ENCODE measurements at places on chromosomes 3 and 15. TPM values are rescaled to one million over a fixed set of nuclear protein-coding genes. Genes with fewer than 3 reads are reported as not detected.

- no peak for DNase-seq
These were observed 50.9 kb downstream of the EMC4 start for GRCh38 chr15:34275721-34276120.

GRCh38 chr15:84631706-84632272 lies 22.3 kb downstream of the WDR73 start:
- no peak for DNase-seq

- no peak for DNase-seq
These were observed 150.5 kb downstream of the RSRC1 start for GRCh38 chr3:158260392-158260791.

GRCh38 chr3:128489674-128489926 lies 3.4 kb downstream of the GATA2 start:
- no peak for DNase-seq

- no peak for DNase-seq
These were observed 1294.1 kb downstream of the NSUN3 start for GRCh38 chr3:95356764-95357501.

DNA sequence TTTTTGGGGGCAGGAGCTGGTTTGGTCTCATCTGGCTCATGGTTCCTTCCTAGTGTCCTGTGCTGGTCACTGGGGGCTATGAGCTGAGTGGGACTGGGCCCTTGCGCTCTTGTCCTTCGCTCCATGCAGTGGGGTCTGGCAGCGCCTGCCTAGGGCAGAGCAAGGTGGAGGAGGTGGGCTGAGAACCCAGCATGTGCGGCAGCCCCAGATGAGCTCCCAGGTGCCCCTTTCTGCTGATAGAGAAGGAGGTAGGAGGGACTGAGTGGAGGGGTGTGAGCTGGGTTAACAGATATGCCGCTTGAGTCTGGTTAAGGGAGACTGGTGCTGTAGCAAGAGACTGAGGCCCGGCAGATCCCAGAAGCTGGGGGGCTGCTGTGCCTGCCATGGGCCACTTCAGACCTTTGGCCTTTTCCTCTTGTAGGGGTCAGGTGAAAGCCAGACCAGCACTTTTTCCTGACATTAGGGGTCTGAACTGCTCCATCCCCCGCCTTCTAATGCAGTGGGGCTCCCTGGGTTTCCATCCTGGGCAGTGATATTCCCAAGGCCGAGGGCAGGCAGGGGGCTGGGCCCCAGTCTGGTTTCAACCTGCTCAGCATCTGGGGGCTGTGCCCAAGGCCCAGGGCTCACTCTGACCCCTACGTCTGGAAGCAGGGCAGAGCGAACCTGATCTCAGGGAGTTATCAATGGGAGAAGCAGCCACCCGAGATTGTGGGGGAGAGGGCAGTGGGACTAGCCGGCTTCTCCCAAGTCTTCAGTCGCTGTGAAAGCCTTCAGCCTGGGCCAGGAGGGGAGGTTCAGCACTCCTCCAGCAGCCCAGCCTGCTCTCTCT lies 62.9 kb upstream of the PRR23C start:
- no peak for DNase-seq

DNA sequence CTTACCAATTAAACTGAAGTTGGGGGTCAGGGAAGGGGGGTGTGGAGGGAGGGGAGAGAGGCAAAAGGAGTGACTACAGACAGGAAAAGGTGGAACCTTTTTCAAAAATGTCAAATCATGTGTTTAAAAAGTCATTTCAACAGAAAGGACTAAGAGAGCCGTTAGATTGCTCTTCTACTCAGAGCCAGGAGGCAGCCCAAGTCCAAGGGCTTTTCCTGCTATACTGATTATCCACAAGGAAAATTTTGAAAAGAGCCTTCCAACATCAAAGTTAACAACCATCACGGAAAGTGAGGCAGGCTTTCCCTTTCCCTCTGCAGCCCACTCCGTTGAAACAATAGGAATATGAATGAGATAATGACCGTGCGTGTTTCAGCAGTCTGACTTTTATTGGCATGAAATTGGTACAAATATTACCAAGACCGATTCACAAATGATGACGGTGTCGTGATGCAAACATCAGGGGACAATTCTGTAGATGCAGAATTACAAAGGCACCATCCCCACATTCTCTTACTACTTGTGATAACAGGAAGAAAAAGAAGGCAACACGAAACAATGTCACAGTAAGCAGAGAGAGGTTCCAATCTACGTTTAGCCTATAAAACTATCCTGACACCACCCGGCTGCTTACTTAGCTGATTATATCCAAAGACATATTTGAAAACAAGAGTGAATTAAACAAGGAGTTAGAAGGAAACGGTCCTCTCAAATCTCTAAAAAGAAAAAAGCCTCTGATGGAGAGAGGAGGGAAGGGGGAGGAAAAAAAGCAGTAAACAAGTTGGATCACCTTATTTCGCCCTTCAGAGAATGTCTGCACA lies 453.7 kb downstream of the FOXP1 start:
- DNase-seq, result peak; percentile 55

DNA sequence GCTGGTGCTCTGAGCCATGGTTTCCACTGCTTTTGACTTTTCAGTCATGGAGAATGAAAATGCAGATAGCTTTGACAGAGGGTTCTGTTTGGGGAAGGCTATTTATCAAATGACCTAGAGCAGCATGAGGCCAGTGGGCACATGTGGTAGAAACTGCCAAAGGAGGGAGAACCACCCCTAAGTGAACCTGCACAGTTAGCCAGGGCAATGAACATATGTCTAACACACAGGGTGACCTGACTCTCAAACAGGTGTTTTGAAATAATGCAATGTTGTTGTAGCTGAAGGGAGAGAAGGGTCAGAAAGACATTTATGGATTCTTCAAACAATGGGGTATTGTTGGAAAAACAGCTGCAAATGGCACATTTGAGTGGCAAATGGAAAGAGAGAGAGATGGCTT lies 174.4 kb upstream of the FAM3D start:
- DNase-seq, result no peak

DNA sequence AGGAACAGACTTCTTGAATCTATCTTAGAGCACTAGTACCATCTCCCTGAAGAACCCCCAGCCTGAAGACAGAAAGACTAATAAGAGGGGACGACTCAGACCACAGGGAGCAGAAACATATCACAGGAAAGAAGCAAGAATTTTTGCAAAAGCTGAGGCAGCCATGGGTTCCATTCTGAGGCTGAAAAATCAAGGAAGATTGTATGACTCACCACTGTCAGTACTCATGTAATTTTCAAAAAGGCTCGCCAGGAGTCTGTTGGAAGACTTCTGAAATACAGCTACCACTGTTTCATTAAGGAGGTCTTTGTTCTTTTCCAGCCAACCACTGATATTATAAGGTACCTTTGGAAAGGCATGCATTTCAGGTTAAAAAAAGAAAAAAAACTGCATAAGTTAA lies 47.5 kb downstream of the MYH15 start:
- DNase-seq, result no peak

DNA sequence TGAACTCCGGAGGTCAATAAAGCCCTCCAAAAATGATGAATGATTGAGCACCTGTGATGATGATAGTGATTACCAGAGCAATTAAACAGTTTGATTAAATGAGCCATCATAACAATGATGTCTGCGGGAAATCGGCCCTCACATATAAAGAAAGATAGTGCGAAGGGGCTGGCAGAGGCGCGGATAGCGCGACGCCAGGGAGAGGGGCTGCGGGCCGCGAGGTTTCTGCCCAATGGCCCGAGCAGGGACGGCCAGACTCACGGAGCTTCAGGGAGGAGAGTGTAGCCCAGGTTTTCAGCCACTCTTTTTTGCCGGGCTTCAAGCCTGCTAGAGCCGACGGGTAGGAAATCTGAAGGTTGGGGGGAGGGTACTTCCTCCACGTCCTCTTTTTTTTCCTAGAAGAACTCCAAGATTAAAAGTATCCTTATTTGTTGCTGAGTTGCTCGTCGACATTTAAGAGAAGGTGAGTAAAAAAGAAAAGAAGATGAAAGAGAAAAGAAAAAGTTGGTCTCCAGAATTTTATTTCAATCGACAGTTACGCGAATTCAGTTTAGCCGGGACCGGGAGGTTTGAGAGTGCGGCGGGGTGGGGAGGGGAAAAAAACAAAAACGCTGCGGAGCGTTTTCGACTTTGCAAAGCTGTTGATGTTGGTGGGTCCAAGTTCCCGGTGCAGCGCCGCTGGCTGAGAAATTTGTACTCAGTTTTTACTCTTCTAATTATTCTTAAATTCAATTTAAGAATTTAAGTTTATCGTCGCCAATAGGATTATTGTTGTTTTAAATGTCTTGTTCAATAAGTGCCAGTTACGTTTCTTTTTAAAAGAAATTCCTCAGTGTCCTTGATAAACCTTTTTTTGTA lies 2.2 kb upstream of the MEIS2 start:
- DNase-seq, result no peak

GRCh38 chr3:99400352-99400751 lies 238.0 kb upstream of the COL8A1 start:
- DNase-seq, result no peak

Gene ROPN1
- not detected for total RNA-seq

DNA sequence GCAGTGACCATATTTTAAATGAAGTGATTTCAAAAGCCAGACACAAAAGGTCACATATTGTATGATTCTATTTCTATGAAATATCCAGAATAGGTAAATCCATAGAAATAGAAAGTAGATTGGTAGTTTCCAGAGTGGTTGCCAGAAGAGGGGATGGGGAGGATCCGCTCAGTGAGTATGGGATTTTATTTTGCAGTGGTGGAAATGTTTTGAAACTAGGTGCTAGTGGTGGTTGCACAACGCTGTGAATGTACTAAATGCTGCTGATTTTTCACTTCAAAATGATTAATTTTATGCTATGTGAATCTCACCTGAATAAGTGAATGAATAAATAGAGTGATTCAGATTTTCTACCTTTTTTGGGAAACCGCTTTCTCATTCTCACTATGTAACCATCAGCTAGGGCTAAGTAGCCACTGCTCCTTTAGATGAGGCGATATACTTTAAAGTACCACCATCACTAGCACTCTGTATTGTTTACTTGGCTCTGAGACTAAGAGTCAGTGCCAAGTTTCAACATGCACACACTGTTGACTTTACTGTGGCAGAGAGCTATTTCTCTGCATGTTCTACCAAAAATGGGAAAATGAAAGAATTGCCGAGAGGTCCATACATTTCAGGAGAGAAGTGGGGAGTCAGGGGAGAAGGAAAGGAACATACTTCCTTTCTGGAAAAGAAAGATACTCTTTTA lies 90.7 kb upstream of the GOLIM4 start:
- DNase-seq, result no peak

Gene SLC22A13
- not detected for total RNA-seq

DNA sequence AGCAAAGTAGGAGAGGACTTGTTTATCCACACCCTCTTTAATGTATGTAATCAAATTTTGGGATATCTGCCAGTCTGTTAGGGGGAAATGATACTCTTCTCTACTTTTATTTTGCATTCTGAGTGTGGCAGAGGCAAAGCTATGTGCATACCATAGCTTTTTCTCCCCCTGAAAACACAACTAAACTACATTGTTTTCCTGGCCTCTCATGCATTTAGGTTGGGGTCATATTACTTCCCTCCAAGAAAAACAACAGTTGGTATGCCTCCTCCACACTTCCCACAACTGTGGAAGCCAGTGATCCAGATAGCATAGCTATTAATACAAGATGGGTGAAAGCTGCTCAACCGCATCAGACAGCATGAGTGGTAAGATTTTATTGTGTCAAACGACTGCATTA lies 6.9 kb downstream of the RPL15 start:
- DNase-seq, result no peak

DNA sequence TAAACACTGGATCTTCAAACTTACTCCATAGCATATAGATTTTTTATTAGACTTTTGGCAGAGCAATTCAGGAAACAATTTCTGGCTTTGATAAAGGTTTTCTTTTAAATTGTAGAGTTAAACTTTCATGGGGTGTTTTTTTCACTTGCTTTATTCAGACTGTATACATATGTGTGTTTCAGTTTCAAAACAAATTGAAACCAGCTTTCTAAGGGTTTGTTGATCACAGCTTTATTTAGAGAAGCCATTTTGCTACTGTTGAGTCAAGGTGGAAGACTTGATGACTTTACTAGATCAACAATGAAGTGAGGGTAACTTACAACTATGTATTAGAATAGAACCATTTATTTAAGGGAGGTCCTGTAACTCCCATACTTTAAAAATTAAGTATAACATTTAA lies 6.2 kb downstream of the UBE2E1 start:
- DNase-seq, result no peak

DNA sequence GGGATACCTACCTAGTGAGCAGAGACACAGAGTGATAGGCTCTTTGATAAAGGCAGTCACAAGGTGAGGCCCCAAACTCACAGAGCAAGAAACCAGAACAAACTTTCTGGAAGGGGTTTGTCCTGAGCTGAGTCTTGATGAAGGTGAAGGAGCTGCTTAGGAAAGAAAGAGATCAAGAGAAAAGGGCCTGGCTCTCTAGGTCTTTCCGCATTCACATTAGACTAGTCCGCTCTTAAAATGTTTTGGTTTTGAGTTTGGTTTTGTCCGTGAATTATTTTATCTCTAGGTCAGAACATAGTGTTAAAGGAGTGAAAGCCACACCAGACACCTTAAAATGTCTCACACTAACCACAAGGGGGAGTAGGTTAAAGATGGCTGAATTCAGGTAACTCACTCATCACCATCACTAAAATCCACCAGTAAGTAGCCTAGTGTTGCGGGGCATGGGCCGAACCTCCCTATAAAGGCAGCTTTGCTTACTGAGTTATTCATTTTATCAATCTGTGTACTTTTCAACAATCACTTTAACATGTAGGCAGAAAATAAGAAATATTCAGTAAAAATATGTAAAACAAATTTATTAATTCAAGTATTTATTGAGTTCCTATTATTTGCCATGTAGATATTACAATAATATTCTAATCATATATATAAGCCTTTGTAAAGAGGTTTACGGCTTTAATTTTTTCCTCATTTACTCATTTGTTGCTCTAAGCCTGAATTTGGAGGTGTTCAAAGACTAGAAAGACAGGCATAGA lies 121.5 kb upstream of the TSC22D2 start:
- DNase-seq, result peak; percentile 11
